Esophagus mucosa (tissue), 1 donor: ENCODE measurements at places on chromosomes 1 and 21. TPM values are rescaled to one million over a fixed set of nuclear protein-coding genes. Genes with fewer than 3 reads are reported as not detected.

CYB5RL gene
- total RNA-seq = 2.9 TPM

KAZN gene
- total RNA-seq = 33.9 TPM

ZNF648 gene
- total RNA-seq = 0.08 TPM

HES2 gene
- 47.3 TPM for total RNA-seq

SH3BP5L gene
- 17.1 TPM for total RNA-seq

VWA5B1 gene
- total RNA-seq = not detected

APOBEC4 gene
- total RNA-seq = not detected

GFI1 gene
- 0.24 TPM for total RNA-seq

RBM11 gene
- total RNA-seq = 2.1 TPM

DNA sequence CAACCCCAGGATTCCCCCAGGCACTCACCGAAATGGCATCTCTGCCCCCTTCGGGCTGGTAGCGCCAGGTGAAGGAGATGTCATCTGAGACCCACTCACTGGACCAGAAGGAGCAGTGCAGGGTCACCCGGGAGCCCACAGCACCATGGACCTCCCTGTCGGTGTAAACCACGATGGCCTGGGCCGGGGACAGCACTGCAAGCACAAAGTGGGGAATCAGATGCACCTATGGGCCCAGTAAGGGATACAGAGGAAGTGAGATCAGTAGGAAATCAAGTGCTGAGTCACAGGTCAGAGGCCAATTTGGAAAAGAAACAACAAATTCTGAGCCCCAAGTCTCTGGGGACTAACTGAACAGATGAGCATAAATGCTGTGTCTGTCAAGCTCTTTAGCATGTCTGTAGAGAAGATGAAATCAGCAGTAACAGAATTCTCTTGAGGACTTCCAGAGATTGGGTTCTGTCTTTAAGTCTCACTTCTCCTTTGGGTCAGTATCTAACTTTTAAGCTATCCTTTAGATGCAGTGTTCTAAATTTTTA lies 2.5 kb downstream of the MPZ start:
- ATAC-seq = no peak

- peak; percentile 77 for ATAC-seq
Measured at GRCh38 chr1:243254233-243254926, 701 bp downstream of the CEP170 start.

DNA sequence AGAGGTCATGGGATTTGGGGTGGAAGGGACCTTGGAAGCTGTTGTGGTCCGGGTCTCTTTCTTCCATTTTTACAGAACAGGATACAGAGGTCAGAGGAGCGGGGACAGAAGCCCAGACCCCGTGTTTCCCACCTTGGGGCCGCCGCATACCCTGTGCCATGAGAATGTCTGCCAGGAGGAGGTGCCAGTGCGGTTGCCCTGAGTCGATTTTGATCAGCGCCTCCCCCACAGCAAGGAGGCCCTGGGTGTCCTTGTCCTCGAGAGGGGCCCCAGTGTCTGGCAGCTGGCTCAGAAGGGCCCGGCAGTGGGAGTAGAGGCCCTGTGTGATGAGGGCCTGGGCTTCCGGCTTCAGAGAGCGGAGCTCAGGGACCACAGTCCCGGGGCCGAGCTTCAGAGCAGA lies 12.3 kb upstream of the MMEL1 start:
- ATAC-seq = no peak

- ATAC-seq = no peak
Measured at GRCh38 chr21:35142036-35142815, 93.1 kb upstream of the RUNX1 start.

- ATAC-seq = peak; percentile 75
Measured at GRCh38 chr1:21564521-21565095, 55.4 kb downstream of the ALPL start.

DNA sequence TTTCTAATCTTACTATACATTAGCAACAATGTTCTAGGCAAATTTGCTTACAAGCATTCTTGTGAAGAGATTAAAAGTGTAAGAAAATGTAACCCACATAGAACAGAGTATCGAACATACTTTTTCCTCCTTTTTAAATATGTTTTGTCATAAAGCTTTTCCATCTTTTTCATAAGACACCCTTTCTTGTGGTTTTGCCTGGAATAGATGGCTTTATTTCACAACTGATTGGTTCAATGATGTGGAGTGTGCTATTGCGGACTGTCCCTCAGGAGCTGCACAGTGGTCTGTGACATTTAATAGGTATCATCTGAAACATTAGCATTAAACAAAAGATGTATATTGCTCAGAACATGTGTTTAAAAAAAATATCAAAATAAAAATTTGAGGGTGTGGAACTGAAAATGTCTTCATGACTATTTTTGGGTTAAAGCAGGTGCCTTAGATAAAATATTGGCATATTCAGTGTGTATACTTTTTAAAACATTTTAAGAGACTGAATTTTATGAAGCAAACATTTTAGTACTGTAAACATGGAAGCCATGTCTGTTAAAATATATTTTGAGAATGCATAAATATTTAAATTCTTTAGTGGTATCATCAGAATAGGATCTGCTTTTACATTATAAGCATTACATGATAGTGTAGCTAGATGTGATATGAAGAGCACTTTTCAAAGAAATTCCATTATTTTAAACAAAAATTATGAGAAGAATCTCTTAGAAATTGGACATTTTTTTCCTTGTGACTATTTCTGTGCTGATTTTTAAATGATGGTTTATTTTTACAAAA lies 48.3 kb upstream of the C1orf146 start:
- ATAC-seq = no peak

DNA sequence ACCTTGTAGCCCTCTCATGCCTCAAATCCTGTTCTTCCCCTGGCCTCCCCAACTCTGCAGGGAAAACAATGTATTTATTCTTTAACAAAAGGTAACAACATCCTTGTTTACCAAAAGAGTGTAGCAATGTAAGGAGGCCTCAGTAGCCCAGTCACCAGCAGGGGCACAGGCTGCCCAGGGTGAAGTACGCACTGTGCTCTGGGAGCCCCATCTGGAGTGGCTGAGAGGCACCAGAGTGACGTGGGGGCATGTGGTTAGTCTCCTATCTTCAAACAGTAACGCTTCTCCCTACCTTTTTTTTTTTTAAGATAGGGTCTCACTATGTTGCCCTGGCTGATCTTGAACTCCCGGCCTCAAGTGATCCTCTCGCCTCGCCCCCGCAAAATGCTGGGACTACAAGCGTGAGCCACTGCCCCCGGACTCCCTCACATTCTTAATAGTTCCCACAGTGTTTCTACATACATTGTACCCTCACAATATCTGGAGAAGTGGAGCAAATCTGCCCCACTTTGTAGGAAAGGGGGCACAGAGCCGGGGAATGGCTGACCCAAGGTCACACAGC lies 51.3 kb upstream of the ECE1 start:
- ATAC-seq = no peak

GRCh38 chr21:16770266-16770665 lies 742.6 kb upstream of the CXADR start:
- ATAC-seq = no peak
